ENCODE measurements at places on chromosomes 7 and 10.

- DNase-seq: no peak
Measured at GRCh38 chr10:100749309-100750217, 4.2 kb downstream of the PAX2 start.

- DNase-seq: no peak
Measured at GRCh38 chr7:130145424-130146100, 59.6 kb downstream of the TMEM209 start.

- DNase-seq: no peak
Measured at GRCh38 chr7:141674171-141674671, 27.7 kb downstream of the DENND11 start.

- no peak for DNase-seq
Measured at GRCh38 chr10:106931159-106931852, 233.2 kb downstream of the SORCS1 start.

- DNase-seq: no peak
Measured at GRCh38 chr10:113278664-113279063, 274.2 kb upstream of the HABP2 start.

GRCh38 chr7:77320137-77320536 is 96.0 kb downstream of the GSAP start:
- DNase-seq: no peak

DNA sequence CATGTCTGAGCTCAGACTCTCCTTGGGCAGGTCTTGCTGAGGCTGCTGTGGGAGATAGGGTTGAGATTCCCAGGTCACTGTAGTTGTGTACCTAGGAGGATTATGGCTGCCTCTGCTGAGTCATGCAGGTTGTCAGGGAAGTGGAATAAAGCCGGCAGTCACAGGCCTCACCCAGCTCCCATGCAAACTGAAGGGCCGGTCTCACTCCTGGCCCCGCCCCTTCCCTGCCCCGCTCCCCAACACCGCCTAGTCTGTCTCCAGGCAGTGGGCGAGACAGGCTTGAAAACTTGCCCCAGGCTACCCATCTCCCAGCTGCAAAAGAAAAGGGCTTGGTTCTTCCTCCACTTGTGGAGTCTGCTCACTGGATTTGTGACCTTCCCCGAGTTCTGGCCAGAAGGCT is 41.6 kb upstream of the SDHAF3 start:
- no peak for DNase-seq

GRCh38 chr10:58870070-58870469 is 306.4 kb upstream of the PHYHIPL start:
- DNase-seq: no peak

DNA sequence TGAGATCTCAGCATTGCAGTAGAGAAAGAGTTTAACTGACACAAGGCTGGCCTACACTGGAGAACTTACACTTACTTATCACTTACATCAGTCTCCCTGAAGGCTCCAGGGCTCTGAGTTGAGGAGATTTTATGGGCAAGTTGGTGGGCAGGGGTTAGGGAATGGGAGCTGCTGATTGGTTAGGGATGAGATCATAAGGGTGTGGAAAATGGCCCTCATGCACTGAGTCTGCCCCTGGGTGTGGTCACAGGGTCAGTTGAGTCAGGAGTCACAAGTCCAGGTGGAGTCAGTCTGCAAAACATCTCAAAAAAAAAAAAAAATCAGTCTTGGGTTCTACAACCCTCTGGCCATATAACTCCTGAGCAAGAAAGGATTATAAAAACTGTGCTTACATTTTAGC is 60.5 kb downstream of the PPP1R17 start:
- no peak for DNase-seq

DNA sequence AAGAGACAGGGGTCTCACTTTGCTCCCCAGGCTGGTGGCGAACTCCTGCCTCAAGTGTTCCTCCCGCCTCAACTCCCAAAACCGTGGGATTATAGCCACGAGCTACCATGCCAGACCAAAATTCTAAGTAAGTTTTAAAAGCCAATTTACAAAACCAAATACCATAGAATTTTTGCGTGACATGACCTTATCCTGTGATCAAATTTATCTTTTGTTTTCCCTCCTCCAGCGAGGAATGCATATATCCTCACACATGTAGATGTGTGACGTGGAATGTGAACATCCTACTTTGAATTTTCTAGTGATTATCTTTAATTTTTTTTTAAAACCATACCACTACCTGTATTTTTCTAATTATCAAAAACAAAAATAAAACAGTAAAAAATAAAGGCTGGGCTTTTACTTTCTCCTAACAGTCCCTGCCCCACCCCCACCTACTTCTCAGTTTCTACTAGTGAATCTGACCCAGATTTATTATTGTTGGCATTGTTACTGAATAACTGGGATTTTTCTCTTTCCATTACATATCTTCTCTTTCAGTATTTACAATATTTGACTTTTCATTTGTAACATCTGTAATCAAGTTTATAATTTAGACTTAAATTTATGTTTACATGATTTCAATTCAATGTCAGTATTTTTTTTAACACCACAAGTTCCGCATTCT is 26.0 kb downstream of the CYTH3 start:
- DNase-seq: no peak

- no peak for DNase-seq
Measured at GRCh38 chr10:70784471-70784870, 706 bp downstream of the TBATA start.

All from stimulated activated CD8-positive, alpha-beta memory T cell treated with anti-CD3 and anti-CD28 coated beads, Interleukin-4, amount 100 ng/mL, for 4 hours (primary cell).